ENCODE measurements at places on chromosomes 4 and X.

GRCh38 chrX:17535229-17535628 is 160.2 kb downstream of the NHS start:
- peak; percentile 47 for DNase-seq

GRCh38 chrX:10453945-10454344 is 166.4 kb downstream of the MID1 start:
- DNase-seq: no peak

GRCh38 chr4:75137302-75137701 is 204.4 kb downstream of the PARM1 start:
- DNase-seq: no peak

GRCh38 chr4:172666711-172667368 is 501.8 kb upstream of the GALNT7 start:
- DNase-seq: no peak

- DNase-seq: no peak
Observed at GRCh38 chr4:107269175-107269574, 233.1 kb upstream of the DKK2 start.

DNA sequence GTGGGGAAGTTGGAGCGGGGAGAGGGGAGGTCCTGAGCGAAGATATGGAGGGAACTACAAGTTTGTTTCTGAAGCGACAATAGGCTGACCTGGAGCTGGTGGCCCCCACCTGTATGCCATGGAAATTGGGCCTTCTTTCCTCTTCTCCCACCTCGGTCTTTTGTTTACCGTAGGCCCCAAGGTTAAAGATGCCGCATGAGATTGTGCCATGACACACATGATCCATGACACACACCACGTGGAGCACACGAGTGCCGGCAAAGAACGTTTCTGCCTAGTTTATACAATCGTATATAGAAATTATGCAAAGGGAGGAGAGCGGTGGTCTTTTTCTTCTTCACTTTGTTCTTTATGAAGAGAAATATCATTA is 408 bp downstream of the TMEM33 start:
- no peak for DNase-seq

DNA sequence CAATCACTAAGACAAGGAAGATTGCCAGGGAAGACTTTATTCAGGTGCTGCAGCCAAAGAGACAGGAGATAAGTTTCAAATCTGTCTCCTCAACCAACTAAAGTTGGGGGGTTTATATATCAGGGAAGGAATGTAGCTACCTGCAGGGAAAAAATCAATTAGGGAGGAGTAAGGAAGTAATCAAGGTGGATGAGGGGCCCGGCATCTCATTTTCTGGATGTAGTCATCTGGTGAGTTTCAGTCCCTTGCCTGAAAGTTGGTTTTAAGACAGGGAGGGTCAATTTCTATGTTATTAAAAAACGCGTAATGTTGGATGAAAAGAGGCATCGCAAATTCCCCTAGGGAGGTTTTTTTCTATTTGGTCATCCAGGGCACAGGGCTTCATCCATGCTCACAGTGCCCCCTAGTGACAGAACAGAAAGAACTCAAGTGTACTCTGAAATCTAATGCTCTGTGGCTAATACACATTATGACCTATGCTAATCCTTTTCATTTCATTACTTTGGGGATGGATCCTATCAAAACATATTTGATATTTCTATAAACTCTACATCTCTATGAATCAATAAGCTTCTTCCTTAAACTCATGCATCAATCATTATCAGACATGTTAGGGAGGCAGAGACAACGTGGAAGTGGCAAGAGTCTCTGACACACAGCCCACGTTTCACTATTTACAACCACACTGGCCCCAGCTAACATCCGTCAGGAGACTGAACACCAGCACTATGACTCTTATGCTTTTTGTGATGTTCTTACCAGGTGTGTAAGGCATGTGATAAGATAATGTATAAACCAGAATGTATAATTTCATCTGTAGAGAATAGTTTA is 1577.0 kb upstream of the TENM3 start:
- no peak for DNase-seq

- no peak for DNase-seq
Observed at GRCh38 chr4:80586716-80587115, 251.2 kb downstream of the CFAP299 start.

- no peak for DNase-seq
Observed at GRCh38 chrX:23327104-23327503, 7.5 kb upstream of the PTCHD1 start.

- no peak for DNase-seq
Observed at GRCh38 chrX:116757491-116757890, 294.7 kb upstream of the CT83 start.

GRCh38 chrX:139931646-139932072 is 1.2 kb downstream of the ATP11C start:
- DNase-seq: peak; percentile 41

DNA sequence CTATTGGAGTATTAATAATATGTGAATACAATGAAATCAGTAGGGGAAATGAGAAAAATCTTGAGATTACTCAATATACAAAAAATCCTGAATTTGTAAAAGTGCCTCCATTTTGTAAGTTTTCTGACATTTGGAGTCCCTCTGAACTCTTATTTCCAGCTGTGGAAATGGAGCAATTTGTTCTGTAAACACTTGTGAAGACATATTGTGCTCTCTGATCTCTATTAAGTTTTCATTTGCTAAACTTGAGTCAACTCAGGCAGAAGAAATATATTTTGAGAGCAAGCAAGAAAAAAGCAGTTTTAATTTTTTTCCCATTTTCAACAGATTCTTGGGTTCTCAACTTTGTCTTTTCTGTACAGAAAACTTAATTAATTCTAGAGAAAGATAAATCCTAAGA is 51.4 kb upstream of the PCDH18 start:
- DNase-seq: no peak

- DNase-seq: no peak
Observed at GRCh38 chr4:128301979-128302378, 14.4 kb upstream of the PGRMC2 start.

DNA sequence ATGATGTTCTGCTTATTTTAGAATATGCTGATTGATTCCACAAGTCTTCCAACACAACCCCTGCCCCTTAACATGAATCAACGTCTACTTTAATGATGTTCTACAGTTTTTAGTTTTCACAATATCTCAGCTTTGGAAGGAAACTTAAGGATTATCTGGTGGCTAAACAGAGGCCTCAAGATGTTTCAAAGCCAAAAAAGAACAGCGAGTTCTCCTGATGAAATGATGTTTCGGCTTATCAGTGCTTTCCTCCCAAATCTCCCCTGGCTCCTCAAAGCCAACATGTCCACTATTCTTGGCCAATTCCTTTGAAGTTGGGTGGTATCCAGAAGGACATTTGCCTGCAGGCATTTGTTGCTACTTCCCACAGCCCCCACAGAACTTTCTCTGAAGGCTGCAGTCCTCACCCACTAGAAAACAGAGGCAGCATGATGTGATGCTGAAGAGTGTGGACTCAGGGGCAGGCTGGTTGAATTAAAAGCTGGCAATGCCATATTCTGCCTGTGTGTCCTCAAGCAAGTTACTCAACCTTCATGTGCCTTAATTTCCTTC is 87.3 kb downstream of the ADGRG4 start:
- DNase-seq: no peak

GRCh38 chrX:102963955-102964354 is 26.9 kb downstream of the RAB40AL start:
- no peak for DNase-seq

DNA sequence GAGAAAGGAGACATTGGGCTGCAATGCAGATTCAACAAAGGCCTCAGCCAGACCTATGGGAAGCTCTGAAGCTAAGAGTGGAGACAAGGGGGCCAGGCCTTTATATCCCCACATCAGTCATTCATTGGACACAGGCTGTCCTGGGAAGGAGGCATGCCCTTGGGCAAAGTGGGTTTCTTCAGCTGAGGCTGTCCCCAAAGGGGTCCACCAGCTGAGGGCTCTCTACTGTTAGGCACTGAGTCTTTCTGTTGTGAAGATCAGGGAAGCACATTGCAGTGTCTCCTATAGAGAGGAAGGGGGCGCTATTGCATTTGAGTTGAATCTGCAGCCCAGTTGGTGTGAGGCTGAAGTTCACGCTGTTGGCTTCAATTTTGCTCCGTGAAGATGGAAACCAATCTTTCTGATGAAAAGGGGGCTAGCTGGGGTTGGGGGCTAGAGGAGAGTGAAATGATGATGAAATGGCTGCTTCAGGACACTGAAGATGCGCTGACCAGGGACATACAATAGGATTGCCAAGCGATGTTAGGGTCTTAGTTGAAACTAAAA is 48.0 kb downstream of the SLC25A5 start:
- DNase-seq: peak; percentile 44

GRCh38 chr4:122810669-122811068 is 16.0 kb upstream of the FGF2 start:
- DNase-seq: no peak

DNA sequence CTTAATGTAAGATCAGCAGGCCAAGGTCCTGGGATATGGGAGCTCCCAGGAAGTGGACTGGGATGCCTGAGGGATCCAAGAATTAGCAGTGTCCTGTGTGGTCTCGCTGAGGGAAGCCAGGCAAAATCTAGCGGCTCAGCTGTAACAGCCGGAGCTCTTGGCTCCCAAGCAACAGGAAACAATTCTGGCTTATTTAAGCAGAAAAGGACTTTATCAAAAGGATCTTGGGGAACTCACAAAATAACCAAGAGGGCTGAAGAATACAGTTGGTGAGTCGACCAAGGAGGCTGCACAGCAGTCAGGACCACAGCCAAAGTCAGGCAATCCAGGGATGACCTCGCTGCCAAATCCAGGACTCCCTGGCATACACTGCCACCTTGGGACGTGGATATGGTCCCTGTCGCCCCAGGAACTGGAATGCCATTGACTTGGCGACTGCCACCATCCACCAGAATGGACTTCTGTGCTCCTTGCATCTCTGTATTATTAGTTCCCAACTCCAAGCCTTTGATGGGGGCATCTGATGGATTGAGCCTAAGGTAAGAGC is 165.3 kb upstream of the BCOR start:
- DNase-seq: no peak

GRCh38 chrX:13109817-13110216 is 65.4 kb upstream of the FAM9C start:
- DNase-seq: no peak

DNA sequence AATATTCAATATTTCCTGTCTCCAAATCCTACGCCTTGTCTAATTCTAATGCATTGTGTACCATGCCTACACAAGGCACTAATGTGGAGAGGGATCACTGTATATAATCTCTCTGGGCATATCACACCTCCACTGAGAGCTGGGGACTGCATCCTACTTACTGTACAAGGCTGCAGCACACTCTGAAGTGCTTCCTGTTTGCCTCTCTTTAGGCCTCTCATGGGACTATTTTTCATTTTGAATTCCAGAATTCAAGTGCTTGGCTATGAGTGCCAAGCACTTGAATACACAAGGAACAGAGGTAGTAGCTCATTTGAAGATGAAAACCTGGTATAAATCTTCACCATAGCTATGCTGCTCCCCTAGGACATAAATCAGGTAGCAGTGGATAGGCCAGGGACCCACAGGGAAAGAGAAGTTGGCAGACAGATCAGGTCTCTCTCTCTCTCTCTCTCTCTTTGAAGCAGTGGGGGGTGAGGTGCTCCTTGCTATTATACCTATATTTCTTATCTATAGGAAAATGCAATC is 229.7 kb upstream of the MBNL3 start:
- DNase-seq: no peak

DNA sequence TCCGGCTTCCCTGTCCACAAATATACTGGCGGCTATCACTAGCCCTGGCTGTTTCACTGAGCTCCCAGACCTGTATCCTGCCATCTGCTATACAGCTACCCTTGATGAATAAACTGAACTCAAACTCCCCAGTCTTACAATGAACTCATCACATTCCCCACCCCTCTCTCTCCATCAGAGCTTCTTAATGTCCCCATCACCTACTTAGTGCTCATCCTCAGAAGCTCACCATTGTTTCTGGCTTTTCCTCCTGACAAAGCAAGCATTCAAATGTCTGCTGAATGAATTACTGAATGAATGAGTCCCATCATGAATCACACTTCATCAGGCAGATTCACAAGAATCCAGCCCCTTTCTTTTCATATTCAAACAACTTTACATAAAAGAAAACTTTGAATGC is 5.7 kb upstream of the DGAT2L6 start:
- DNase-seq: no peak

DNA sequence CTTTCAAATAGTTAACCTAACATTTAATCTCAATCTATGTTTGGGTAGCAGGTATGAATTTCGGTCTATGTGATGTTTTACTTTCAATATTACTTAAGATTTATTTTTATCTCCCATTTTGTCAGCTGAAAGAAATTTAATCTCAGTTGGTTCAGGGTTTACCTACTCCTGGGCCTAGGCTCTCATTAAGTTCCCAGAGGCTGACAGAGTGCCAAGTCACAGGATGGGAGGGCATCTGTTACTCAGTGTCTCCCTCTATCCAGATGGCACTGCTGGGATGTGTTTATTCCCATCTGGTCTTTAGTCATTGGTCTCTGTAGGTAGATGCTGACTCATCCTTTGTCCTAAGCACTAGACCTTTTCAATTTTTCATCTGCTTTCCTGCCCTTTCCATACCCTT is 129.4 kb upstream of the ARSJ start:
- DNase-seq: no peak

DNA sequence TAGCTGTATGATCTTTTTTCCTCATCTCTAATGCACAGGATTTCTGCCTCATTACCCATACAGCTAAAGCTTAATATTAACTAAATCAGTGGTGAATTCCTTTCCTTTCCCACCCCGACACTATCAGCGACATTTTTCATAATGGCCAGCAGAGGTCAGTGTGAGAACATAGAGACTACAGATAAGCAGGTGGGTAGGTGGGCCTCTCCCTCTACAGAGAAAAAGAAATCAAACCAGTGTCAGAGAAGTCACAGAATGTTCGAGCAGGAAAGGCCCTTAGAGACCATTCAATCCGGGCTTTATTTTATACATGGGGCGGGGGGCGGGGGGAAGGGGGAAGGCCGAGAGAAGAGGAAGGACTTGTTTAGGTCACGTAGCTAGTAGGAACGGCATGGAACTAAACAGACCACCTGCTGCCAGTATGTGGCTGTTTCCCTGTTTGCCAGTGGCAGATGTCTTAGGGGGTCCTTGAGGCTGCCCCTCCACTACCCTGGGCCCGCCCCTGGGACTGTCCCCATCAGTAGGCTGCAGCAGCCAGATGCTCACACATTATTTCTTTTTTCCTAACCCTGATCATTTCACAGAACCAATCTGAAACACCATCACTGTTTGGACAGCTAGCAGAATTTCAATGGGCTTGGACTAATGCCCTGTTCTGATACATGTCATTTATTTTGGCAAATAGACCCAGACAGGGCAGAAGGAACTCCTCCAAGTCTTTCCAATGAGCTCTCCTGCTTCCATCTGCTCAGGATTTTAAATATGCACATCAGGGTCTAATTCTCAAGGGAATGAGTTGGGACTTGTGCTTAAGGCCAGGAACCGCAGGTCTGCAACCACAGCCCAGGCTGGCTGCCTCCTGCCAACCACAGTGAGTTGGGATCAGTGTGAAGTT is 133.4 kb downstream of the ATG4A start:
- no peak for DNase-seq

GRCh38 chr4:183241721-183242151 is 78.3 kb downstream of the CLDN22 start:
- no peak for DNase-seq

GRCh38 chrX:100745806-100746537 is 14.1 kb upstream of the SYTL4 start:
- no peak for DNase-seq
